Stimulated activated CD8-positive, alpha-beta memory T cell treated with anti-CD3 and anti-CD28 coated beads, Interleukin-7, amount 100 ng/mL, for 48 hours (primary cell): ENCODE measurements at places on chromosomes 16 and 17.

- DNase-seq = no peak
Observed at GRCh38 chr17:78290721-78291120, 59.3 kb downstream of the TMEM235 start.

DNA sequence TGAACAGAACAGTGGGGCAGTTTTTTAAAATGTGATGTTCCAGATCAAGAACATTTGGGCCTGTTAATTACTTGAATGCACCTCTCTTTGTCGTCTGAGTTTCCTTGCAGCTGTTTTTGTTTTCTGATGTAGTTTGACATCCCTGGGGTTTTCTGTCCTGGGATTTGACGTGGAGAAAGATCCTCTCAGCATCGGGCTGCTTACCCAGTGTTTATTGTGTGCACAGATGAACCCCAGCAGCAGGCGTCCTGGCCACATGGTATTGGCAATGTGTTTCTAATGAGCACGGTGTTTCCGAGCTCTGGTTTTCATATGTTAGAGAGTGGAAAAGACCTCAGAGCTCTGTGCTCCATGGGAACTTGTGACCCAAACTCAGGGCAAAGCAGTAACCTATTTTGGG is 191.1 kb upstream of the IRX3 start:
- DNase-seq = no peak

GRCh38 chr16:87661561-87661960 is 59.3 kb downstream of the JPH3 start:
- DNase-seq = no peak

DNA sequence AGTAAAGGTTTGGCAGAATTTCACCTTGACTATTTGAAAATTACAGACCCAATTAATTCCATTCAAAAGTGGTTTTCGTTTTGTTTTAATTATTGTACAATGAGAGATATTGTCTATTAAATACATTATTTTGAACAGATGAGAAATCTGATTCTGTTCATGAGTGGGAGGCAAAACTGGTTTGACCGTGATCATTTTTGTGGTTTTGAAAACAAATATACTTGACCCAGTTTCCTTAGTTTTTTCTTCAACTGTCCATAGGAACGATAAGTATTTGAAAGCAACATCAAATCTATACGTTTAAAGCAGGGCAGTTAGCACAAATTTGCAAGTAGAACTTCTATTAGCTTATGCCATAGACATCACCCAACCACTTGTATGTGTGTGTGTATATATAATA is 72.6 kb downstream of the CDK12 start:
- no peak for DNase-seq

- no peak for DNase-seq
Observed at GRCh38 chr17:19733953-19734526, 14.1 kb downstream of the ALDH3A1 start.

- DNase-seq = no peak
Observed at GRCh38 chr16:69554495-69554894, 11.3 kb upstream of the NFAT5 start.

GRCh38 chr16:86874141-86874540 is 295.8 kb downstream of the FOXL1 start:
- peak; percentile 7 for DNase-seq

GRCh38 chr17:37816950-37817349 is 72.1 kb upstream of the HNF1B start:
- no peak for DNase-seq
